Activated gamma-delta T cell treated with anti-CD3 and anti-CD28 coated beads, Interleukin-2, amount 50 U/mL, for 16 hours (primary cell): ENCODE measurements at places on chromosomes 3 and 15.

- no peak for DNase-seq
Measured at GRCh38 chr3:72582211-72582878, 265.9 kb downstream of the SHQ1 start.

- DNase-seq: no peak
Measured at GRCh38 chr15:72486144-72486543, 12.0 kb downstream of the ARIH1 start.

- DNase-seq: no peak
Measured at GRCh38 chr3:38028621-38029361, 651 bp downstream of the PLCD1 start.

DNA sequence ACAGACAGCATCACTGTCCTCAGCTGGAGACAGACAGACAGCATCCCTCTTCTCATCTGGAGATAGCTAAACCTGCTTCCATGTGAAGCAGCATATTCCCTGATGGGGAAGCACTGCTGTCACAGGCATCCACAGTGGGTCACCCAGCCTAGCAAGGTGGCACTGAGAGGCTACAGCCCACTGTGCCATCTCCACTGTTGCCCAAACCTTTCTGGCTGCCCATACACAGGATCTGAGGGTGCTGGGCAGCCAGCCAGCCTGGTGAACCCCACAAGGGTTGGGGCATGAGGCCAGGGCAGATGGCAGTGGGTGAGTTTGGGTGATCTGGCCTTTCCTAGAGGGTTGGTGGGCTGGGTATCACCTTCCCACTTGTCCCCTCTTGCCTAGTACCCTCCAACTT, 11.7 kb downstream of the CHST13 start:
- no peak for DNase-seq

DNA sequence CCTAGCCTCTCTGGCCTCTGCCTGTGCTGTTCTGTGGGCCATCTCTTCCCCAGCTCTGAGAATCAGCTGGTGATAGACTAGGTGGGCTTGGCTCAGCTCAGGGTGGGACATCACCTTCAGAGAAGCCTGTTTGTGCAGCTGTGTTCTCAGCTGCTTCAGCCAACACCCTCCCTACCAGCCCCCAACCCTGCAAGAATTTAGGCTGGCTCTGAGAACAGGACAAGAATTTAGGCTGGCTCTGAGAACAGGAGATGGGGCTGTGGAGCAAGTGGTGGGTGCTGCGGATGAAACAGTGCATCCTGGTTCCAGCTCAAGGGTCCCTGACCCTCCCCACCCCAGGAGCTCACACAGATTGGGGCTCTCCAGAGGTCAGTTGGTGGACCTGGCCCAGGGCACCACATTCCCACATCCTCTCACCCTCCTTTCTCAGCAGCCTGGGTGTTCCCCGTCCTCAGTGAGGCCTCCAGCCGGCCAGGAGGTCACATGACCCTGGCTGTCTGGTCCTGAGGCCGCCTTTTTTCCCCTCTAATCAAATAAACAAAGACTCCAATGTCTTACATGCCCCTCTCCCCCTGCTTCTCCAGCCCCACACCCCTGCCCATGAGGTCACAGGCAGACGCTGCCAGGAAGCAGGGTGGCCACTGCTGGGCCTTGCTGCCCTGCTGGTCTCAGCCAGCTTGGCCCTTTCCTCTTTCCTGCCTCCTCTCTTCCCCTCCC, 14.9 kb downstream of the PLEKHO2 start:
- no peak for DNase-seq

- DNase-seq: no peak
Measured at GRCh38 chr15:89179966-89180875, 41.2 kb downstream of the RLBP1 start.

- DNase-seq: no peak
Measured at GRCh38 chr3:156181509-156181908, 61.1 kb downstream of the KCNAB1 start.

- no peak for DNase-seq
Measured at GRCh38 chr3:171778493-171778892, 31.8 kb downstream of the PLD1 start.

- DNase-seq: no peak
Measured at GRCh38 chr15:67976506-67977073, 77.5 kb upstream of the PIAS1 start.

DNA sequence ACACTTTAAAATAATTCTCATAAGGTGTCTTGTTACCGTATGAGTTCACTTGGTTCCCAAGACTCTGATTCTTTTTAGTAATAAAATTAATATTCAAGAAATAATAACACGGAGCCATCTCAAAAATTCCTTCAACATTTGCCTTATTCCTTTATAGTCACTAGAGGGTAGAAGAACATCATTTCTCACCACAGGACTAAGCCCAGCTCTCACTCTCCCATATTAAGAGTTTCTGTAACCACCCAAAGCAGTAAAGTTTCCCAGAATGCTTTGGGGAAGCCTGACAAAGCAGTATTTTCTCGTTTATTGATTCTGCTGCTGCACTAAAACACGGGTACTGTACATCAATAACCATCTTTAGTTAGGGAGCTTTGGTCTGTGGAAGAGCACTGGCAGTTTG, 114.9 kb downstream of the MCTP2 start:
- DNase-seq: no peak

DNA sequence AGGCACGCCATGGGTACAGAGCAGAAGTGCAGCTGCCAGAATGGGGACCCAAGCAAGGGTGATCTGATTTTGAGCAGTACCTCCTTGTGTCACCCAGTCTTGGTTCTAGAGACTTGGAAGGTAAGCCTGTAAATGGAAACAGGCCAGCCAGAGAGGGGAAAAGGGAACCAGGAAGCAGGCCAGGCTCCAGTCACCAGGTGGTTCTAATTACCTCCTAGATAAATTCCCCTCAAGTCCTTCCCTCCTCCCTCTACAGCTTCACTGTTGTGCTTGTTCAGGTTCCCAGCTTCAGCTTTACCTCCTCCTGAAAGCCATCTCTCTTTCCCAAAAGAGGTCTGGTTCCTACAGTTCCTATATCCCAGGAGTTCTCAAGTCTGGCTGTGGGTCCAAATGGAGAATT, 58.8 kb upstream of the SLC7A14 start:
- no peak for DNase-seq

DNA sequence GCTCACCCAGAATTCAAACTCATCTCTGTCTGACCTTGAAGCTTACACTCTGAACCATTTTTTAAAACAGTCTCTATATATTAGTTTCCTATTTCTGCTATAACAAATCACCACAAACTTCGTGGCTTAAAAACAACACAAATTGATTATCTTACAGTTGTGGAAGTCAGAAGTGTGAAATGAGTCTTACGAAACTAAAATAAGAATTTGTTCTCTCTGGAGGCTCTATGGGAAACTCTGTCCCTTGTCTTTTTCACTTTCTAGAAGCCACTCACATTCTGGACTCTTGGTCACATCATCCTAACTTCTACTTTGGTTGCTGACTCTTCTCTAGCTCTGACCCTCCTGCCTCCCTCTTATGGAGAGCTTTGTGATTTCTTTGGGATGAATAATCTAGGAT, 429.3 kb upstream of the THBS1 start:
- DNase-seq: no peak

DNA sequence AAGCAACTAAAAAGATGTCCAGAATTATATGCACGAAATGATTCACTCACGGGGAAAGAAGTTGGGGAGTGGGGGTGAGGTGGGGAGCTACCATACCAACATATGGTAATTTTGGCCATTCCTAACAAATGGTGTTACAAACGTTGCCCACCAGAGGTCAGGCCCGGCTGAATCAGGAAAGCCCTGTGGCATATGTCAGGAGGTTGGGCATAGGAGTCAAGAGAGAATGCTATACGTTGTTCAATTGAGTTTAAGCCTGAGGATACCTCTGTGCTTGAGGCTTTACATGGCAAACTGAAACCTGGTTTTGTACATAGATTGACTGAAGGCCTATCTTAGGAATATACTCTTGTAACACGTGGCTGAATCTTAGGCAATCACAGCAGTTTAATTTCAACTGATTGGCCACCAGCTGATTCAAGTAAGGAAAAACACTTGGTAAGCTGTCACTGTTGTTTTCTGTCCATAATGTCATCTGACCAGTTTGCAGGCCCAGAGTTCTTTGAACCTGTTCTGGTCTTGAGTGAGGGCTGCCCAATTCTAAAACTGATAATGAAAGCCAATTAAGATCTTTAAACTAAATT, 23.4 kb upstream of the SLC2A2 start:
- DNase-seq: no peak

DNA sequence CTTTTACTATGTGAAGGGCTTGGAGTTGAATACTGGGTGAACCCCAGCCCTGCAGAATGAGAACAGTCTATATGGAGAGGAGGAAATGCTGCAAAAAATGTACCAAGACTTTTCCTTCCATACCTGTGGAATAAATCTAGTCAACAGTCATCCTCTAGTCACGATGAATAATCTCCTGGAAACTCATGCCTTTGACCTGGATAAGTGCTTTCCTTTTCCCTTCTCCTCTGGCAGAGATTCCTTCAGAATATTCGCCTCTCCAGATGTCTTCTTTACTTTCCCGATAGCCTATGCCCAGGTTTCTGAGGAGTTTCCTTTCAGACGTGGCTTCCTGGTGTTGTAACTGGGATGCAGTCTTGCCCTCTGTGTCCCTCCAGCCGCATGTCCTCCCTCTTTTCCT, 28.1 kb downstream of the CCNL1 start:
- DNase-seq: no peak

DNA sequence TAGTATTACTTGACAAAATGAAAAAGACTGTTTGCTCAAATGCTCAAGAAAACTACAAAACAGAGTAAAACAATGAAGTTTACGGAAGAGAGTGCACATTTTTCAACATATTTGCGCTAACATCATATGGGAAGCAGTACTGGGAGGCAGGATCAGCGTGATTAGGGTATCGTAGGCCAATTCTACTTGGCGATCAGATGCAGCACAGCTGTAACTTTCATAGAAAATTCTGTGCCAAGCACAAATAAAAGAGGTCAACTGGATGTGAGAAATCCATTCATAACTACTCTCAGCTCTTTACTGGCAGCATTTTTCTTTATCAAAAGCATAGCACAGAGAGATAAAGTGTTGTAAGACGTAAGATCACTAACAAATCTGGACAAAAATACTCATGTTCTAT, 1196.3 kb upstream of the GBE1 start:
- DNase-seq: no peak

GRCh38 chr3:61687663-61688306, 126.4 kb downstream of the PTPRG start:
- DNase-seq: no peak

GRCh38 chr3:185309302-185309701, 53.6 kb upstream of the MAP3K13 start:
- DNase-seq: no peak

GRCh38 chr15:100671858-100672543, 69.6 kb downstream of the ASB7 start:
- no peak for DNase-seq

DNA sequence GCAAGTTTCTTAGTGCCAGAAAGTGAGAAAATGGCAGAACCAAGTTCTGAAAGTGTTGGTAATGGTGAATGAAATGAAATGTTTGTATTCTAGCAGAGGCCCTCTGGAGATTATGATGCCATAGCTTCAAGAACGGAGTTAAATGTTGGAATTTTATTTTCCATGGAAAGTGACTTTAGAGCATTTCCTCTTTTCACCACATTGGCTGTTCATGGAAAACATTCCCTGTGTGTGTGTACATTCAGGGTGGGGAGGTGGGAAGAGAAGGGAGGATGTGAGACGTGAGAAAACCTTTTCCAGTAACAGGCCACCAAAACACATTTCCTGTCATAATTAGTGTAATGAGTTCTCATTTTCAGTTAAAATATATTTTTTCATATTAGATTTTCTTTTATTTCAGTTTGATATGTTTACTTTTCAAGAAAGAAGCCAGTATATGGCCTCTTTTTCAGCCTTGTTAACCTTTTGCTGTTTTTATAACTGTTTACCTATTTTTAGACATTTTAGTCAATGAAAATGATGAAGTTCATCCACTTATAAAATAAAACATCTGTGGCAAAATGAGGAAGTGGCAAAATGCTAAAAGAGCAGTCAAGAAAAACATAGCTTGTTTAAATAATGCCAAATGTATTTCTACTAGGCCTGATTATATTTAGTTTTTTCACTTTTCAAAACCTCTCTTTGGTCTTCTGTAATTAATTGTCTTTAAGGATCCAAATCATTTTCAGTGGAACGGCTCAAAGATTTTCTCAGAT, 21.6 kb downstream of the SAMMSON start:
- DNase-seq: no peak

DNA sequence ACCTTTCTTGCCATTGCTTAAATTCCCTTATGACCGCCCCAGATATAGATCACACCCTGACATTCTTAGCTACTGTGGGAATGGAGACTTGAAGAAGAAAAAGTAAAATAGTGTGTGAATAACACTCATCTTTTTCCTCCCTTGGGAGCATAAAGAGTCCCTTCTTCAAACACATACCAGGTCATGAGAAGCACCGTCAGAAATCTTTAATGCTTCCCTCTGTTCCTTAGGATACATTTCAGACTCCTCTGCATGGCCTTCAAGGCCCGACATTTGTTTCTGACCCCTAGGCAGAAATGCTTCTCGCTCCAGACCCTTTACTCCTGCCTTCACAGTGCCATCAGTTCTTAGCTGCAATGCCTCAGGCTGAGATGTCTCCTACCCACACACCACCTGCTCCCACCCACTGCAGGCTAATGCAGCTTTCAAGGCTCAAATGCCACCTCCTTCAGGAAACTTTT, 143.8 kb upstream of the IL12A start:
- DNase-seq: no peak

- DNase-seq: no peak
Measured at GRCh38 chr15:66927201-66928077, 138.0 kb upstream of the SMAD3 start.

DNA sequence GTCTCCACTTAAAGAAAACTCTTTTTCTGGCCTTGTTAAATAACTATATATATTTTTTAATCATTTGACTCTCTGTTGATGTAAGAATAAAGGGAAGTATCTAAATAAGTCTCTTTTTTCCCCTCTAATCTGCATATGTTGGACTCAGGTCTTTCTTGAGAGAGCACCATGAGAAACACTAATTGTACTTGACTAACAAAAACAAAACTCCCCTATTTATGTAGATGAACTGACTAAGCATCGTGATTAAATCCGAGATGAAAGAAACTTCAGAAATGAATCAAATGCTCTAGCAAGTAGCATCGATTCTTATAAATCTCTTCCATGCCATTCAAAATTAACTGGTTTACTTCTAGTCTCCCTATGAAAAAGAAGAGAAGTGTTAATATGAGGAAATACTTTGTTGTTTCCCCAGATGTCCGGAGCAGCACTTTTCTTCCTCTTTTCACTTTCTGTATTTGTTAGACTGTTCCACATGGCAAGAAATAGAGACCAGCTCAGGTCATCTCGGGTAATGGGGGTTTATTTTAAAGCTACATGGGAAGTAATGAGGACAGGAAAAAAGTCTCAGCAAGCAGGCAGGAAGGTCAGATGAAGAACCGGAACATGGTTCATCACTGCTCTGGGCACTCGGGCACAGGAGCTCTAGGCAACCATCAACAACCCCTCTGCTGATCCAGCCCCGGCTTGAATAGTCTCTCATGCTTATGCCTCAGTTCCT, 288.3 kb downstream of the CNTN6 start:
- DNase-seq: no peak

- no peak for DNase-seq
Measured at GRCh38 chr3:127162947-127163645, 29.8 kb upstream of the PRR23E start.
